ENCODE measurements at places on chromosomes 11 and 22. TPM values are rescaled to one million over a fixed set of nuclear protein-coding genes. Genes with fewer than 3 reads are reported as not detected.

GRCh38 chr11:33376331-33377310 is 119.4 kb downstream of the HIPK3 start:
- no peak for DNase-seq

Gene NUP98
- polyA plus RNA-seq = 69.5 TPM

- DNase-seq = no peak
Measured at GRCh38 chr22:32986766-32987040, 71.5 kb downstream of the SYN3 start.

Gene PNPLA5
- polyA plus RNA-seq = 0.16 TPM

Gene B4GALNT4
- polyA plus RNA-seq = 82.8 TPM

GRCh38 chr11:92449780-92450179 is 225.2 kb downstream of the FAT3 start:
- DNase-seq = no peak

Gene PLEKHA7
- polyA plus RNA-seq = 59.3 TPM

All from left renal cortex interstitium (tissue), 4 donors.